ENCODE measurements at places on chromosomes 16 and 17. TPM values are rescaled to one million over a fixed set of nuclear protein-coding genes. Genes with fewer than 3 reads are reported as not detected.

TPSD1 gene
- total RNA-seq = 7.6 TPM

PDK2 gene
- total RNA-seq = 9.5 TPM

DNA sequence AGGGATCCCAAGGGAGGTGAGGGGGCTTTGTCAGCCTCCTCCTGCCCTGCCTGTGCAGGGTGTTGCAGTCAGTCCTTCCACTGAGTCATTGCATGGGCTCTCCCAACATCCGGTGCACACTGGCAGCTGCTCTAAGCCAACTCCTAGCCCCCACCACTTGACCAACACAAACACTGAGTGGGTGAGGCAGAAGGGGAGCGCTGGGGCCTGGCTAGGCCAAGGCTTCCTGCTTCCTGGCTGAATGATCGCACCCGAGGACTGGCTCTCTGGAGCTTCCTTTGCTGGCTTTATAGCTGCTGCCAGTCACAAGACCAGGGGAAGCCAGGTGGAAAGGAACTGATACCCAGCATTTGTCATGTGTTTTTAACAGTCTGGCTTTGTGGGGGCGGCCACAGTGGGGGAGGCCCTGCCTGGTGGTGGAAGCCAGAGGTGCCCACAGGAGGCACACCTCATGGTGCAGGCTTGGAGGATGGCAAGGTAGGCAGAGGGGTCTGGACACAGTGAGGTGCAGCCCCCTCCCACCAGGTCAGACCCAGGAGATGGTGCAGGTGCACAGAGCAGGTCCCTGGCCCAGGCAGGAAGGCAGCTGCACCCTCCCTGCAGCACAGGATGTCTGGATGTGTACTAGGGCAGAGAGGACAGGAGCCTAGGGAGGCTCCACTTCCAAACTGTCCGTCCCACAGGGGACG is 6.8 kb downstream of the MPG start:
- peaks cover 27% of the 10 kb centered on the region for H3K4me1 ChIP-seq
- DNase-seq = peak; percentile 53

DNA sequence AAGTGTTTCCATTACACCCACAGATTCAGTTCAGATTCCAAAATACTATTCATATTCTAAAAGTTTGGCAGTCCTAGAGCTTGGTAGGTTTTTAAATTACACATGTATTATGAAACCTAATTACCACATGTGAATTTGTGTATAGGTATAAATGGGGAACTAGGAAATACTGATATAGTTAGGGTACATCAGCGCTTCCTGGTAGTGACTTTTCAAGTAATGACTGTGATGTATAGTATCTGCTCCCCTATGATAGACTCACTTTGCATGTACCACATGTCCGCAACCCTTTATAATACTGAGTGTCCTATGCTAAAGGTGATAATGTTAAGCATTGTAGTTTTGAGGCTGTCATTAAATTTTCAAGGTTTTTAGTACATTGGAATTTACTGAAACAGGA is 22.9 kb downstream of the CDK12 start:
- DNase-seq = no peak
- H3K4me3 ChIP-seq = no peak overlapping the region
- no peak overlapping the region for H3K27ac ChIP-seq
- peaks cover 62% of the 10 kb centered on the region for H3K36me3 ChIP-seq
